ENCODE measurements at places on chromosomes 2 and 18.

DNA sequence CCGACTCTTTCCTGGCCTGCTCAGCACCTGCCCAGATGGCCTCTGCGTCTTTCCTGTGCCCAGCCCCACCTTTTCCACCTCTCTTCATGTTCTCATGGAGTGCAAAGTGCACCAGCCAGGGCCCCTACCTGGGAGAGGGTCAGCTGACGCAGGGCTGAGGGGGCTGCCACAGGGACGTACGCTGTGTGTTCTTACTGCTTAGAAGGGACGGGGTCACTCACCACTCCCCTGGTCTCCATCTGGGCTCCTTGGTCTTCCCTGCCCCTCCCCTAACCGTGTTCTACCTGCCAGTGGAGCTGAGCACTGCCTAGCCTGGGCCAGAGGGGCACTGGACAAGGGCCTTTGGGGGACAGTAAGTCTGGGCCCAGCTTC, 8.6 kb downstream of the ERFE start:
- DNase-seq = no peak

DNA sequence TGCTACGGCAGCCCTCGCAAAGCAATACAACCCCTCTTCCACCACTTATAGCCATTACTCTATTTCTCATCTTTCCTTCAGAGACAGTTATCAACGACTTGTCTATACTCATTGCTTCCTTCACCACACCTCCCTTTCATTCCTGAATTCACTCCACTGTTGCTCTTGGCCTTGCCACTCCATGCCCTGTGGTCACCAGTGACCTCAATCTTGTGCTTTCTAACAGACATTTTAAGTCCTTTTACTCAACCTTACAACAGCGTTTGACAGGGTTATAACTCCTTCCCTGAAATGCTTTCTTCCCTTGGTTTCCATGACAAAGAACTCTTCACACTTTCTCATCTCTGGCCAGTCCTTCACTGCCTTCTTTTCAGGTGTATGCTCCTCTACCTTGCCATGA, 90.6 kb upstream of the CCDC141 start:
- DNase-seq = no peak

DNA sequence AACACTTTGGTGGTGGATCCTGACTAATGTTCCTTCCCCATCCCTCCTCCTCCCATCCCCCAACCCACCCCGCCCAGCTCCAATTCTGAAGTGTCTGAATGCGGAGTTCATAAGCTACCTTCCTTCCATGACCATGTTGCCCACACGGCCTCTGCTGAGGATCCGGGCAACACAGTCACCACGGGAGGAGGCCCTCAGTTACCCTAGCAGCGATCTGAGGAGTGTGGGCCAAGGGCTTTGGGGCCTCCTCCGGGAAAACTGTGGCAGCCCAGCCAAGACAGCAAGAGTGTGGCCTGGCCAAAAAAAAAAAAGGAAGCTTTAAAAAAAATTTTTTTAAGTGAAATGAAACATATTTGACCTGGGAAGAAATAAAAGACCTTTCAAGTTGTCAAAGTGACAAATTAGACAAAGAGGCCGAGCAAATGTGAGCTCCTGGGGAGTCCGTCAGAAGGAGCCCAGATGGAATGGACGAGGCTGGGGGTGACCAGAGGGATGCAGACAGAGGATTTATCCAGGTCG, 169.0 kb upstream of the PKDCC start:
- no peak for DNase-seq

DNA sequence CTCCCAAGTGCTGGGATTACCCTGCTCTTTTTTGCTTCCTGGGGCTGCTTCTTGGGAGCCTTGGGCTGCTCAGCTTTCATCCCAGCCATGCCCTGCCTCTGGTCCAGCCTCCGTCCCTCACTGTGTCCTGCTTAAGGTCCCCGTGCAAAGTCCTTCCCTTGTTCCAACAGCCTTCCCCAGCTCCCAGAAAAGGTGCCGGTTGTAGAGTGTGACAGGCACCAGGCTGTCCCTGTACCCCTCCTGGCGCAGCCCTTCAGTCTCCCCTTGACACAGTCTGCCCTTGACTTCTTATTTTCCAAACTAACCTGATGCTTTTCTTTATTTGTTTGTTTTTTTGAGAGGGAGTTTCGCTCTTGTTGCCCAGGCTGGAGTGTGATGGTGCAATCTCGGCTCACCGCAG, 20.1 kb upstream of the ALPI start:
- no peak for DNase-seq

DNA sequence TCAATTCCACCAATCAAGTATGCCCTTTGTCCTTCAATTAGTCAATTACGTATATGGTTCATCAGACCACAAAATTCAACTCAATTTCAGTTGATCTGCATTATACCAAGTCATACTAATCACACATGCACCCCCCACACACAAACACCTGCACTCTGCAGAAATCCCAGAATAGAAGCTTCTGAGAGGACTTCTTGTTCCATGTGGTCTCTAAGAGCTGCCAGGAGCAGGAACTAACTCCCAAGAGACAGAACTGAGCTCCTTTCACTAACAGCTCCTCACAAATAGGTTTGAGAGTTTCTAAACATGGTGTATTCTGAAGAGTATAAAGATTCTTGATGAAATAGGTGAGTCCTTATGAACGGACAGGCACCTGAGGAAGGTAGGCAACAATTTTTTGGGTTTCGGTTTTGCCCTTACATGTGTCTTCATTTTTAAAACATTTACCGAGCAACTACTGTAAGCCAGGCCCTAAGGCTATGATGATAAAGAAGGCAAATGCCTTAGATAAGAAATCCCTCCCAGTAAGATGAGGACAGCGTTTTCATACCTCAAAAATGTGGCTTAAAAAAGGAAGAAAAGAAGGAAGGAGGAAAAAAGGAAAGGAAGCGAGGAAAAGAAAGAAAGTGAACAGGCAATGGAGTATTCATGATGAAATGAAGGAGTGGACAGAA, 183.1 kb downstream of the PID1 start:
- no peak for DNase-seq

DNA sequence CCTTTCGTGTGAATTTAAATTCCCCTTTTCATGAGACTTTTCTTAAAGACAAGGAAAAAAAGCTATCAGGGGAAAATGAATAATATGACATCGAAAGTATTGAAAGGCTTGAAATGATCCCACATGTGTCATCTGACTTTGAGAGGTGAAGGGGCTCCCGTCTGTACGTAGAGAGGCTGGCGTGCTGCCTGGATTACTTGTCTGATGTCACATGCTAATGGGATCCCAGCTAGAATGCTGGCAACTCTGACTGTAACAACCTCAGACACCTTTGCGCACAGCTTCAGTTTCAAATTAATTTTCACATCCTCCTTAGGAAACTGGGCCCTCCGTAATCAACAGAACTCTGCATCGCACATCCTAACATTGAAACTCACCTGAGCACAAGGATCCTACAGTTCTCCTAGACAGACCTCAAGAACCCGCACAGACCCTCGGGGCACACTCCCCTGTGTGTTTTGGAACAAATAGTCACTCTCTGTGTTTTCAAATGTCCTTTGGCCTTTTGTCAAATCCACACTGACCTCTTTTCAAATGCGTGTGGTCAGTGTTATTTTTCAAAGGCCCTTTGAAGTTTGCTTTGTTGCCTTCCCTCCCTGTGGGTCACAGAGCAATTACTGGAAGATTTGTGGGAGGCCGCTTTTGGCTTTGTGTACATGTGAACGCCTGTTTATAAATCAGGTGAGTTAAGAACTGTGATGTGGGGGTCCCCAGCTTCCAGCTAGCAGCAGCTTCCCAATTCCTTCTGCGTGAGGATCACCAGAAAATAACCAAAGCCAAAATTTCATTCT, 65.9 kb downstream of the IL1R2 start:
- DNase-seq = no peak

GRCh38 chr2:215363039-215363438, 51.2 kb downstream of the ATIC start:
- no peak for DNase-seq

DNA sequence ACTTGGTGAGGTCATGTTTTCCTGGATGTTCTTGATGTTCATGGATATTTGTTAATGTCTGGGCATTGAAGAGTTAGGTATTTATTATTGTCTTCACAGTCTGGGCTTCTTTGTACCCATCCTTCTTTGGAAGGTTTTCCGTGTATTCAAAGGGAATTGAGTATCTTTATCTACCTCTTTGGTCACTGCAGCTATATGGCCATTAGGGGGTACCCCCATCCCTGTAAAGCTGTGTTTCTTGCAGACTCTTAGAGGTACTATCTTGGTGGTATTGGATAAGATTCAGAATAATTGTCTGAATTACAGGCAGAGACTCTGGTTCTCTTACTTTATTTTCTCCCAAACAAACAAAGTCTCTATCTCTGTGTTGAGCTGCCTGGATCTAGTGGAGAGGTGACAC, 401.6 kb upstream of the FSIP2 start:
- no peak for DNase-seq

DNA sequence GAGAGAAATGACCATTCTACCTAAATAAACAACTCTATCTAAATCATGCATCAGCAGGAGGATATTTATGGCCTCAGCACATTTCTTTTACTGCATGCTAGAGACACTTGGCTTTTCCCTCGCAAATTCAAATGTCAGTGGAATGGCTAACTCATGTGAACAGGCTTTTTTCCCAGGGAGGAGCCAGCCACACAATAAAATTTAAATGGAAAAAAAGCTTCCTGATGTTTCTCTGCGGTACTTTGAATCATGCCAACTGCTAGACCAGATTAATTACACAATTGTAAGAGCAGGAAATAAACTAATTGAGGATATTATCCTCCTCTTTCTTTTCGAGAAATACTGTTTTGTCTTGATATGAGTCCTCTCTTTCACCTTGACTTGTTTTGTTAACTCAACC, 676.3 kb downstream of the IRS1 start:
- DNase-seq = no peak

DNA sequence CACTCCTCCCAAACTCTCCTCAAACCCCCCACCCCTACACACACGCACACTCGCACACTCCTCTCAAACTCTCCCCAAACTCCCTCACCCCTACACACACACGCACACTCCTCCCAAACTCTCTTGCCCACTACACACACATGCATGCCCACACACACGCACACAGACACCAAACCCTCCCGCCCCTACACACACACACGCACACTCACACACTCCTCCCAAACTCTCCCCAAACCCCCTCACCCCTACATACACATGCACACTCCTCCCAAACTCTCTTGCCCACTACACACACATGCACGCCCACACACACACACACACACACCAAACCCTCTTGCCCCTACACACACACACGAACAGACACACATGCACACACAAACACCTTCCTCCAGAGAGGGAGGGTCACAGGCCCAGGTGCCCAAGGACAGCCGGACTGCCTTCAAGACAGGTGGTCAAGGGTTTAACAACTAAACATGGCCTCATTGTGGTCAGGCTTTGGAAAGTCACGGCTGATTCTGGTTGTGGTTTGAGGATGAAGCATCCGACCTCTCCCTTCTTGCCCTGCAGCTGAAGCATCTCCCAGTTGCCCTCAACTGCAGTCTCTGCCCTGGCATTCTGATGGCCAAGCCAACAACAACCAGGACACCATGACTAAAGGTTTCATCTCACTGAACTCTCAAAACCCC, 72.3 kb upstream of the SNTG2 start:
- no peak for DNase-seq

DNA sequence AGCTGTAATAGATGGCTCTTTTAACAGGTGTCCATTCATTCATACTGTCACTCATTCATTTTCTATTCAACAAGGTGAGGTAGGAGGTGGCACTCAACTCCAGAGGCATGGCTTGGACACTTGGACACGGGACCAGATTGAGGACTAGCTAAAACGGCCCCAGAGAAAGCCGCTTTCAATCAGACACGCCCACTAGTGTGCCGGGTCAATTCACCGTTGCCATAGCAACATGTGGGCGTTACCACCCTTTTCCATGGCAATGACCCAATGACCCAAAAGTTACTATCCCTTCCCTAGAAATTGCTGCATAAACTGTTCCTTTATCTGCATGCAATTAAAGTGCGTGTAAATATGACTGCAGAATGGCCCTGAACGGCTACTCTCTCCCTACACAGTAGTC, 49.2 kb upstream of the LGALSL start:
- no peak for DNase-seq

GRCh38 chr2:215653344-215654030, 217.6 kb upstream of the FN1 start:
- no peak for DNase-seq

DNA sequence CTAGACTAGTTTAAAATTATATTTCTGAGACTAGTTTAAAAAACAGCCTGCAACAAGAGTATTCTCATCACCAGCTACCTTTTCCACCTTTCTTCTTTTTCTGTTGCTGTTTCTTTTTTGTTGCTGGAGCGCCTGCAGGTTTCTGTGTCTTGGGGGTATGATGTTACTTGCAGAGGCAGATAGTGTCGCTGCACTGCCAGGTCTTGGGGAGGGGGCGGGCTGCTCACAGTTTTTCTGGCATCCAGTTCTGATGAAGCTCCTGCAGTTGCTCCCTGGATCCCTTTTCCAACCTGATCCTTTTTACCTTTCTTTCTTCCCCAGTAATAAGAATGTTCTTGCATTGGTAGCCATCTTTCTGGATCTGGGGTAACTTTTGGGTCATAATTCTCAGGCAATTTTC, 8.0 kb upstream of the C18orf32 start:
- no peak for DNase-seq

- DNase-seq = no peak
Measured at GRCh38 chr2:120221616-120222015, 1.6 kb downstream of the TMEM185B start.

DNA sequence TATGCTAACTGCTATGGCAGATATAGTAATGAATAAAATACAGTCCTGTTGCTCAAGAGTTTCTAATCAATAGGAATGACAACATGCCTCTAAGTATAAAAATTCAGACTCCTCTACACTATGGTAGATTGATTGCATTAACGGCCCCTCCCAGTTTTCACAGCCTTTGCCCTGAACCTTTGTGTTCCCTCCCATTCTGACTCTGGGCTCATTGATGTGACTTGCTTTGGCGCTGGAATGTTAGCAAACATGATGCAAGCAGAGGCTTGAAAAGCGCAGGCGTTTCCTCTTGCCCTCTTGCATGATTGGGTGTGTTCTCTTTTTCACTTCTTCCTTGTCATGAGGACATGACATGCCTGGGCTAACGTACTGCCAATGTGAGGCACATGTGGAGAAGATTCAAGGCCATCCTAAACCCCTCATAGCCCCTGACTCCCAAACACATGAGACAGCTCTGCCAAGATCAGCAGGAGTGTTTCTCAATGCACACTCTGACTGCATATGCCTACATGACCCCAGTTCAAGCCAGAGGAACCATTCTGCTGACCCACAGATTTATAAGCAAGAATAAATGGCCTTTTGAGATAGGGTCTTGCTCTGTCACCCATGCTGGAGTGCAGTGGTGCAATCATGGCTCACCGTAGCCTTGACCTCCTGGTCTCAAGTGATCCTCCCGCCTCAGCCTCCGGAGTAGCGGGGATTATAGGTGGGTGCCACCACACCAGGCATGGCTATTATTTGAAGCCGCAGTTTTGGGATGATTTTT, 49.7 kb upstream of the CD28 start:
- peak; percentile 12 for DNase-seq

DNA sequence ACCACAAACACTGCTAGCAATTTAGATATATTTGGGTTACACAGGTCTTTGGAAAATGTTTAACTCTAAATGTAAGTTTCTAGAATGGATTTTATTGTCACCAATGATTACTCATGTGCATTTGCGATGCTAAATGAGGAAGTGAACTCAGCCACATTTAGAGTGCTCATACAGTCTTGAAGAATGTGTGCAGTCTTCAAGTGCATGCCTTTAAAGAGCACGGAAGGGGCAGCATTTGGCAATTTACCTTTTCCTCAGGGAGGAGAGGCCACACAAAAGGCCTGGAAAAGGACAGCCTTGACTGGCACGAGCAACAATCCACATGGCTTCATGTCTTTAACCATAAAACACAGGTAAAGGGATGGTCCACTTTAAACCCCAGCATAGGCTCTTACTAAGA, 78.5 kb upstream of the STK17B start:
- no peak for DNase-seq

Data from hippocampal formation (tissue), 2 donors.